ENCODE measurements at places on chromosomes 13 and 19.

- no peak for DNase-seq
Measured at GRCh38 chr19:34228347-34228746, 26.0 kb upstream of the GARRE1 start.

- DNase-seq = no peak
Measured at GRCh38 chr19:8642561-8642960, 12.1 kb downstream of the NFILZ start.

GRCh38 chr13:91360246-91360751 is 12.8 kb downstream of the MIR17HG start:
- DNase-seq = no peak

- peak; percentile 47 for DNase-seq
Measured at GRCh38 chr19:5624018-5624663, 1.3 kb downstream of the SAFB start.

DNA sequence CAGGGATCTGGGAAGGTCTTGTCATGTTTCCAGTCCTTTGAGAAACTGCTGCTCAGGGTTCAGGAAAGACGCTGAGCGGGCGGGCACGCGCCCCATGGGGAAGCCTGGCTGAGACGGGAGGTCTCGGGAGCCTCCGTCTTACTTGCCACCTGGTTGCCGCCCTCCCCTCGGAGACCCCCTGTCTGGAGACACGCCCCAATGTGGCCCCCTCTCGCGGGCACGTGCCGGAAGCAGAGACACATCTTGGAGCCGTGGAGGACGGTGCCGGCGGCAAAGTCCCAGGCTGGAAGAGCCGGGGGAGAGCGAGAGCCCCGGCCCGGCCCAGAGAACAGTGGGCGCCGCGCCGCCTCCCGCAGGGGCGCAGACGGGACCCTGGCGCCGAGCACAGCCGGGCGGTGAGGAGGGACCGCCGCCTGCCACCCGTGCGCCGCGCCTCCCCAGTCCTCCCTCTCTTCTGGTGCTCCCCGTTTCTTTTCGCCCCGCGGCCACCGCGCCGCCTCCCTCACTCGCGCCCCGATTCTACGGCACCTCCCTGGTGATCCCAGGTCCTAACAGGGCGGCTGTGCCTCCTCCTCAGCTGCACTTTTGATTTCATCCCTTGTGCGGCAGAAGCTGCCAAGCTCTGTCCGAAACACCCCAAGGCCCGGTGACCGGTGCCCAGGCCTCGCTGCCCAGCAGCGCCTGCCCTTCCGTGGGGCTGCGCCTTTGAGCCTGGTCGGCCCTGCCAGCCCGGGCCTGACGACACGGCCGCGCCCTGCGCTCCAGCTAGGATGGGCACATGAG is 15.5 kb downstream of the GJB2 start:
- no peak for DNase-seq

GRCh38 chr19:1896508-1896907 is 8.7 kb upstream of the ADAT3 start:
- DNase-seq = no peak

DNA sequence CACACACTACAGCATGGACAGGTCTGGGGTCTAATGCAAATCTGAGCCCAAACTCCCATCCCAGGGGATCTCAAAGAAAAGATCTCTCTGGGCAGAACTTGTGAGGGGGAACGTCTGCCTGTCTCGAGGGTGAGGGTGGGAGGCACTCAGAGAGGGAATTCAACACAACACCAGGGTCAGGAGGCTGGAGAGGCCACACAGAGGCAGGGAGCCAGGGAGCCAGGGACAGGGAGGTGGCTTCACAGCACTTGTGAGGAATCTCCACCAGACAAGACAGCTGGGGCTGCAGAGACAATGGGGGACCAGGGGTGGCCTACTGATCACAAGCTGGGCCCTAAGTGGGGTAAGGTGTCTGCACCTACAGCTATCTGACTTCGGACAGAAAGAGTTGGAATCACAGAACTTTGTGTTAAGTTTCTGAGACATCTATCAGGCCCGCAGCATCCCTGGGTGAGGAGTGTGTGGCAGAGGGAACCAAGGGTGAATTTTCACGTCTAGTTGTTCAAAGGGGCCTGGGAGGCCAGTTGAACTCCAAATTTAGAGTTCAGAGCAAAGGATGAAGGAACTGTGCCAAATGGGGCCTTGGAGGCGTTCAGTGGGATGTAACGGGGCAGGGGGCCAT is 12.7 kb upstream of the AKAP8L start:
- DNase-seq = no peak

DNA sequence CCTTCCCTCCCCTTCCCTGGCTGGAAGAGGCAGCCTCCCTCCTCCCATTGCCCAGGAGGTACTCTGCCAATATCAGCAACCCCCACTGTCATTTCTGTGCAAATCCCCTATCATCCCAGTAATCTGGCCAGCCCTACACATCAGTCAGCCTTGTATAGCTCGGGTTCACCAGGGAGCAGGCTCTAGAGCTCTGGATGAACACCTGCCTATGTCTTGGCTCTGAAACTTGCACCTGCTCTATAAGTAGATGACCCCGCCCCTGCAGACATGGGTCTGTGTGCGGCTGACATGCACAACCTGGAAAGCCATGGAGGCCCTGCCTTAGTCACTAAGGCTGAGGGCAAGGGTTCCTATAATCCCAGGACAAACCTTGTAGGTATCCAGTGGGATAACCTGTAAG is 1042.9 kb downstream of the UQCRFS1 start:
- DNase-seq = no peak

GRCh38 chr13:25046985-25047511 is 48.9 kb upstream of the PABPC3 start:
- no peak for DNase-seq

- no peak for DNase-seq
Measured at GRCh38 chr19:17687141-17687856, 855 bp downstream of the UNC13A start.

Measured in hypothalamus (tissue), 51 donors.